ENCODE measurements at places on chromosomes 13 and 19.

- no peak for DNase-seq
Measured at GRCh38 chr13:34303346-34303745, 485.4 kb downstream of the RFC3 start.

DNA sequence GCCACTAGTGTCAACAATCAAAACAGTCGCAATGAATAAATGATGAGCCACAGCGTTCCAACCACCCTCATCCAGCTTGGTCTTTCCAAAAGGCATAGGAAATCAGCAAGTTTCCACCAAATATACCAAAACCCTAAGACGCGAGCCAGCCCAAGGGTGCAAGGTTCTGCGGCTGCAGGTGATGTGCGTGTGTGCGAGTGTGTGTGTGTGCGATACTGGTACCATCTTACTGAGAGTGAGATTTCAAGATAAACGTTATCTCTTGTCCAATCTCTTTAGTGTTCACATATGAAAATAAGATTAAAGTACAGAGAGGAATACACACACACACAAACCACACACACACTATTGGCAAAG, 895 bp upstream of the TRPC4 start:
- no peak for DNase-seq

GRCh38 chr19:44303976-44304568, 753 bp downstream of the ZNF235 start:
- DNase-seq = peak; percentile 73

- DNase-seq = peak; percentile 77
Measured at GRCh38 chr19:49142866-49143335, 12.3 kb downstream of the HRC start.

- peak; percentile 34 for DNase-seq
Measured at GRCh38 chr13:34750078-34750931, 191.8 kb upstream of the NBEA start.

GRCh38 chr13:65540175-65540574, 1690.0 kb downstream of the PCDH9 start:
- DNase-seq = peak; percentile 0

GRCh38 chr13:24261566-24261965, 47.8 kb upstream of the C1QTNF9 start:
- no peak for DNase-seq

DNA sequence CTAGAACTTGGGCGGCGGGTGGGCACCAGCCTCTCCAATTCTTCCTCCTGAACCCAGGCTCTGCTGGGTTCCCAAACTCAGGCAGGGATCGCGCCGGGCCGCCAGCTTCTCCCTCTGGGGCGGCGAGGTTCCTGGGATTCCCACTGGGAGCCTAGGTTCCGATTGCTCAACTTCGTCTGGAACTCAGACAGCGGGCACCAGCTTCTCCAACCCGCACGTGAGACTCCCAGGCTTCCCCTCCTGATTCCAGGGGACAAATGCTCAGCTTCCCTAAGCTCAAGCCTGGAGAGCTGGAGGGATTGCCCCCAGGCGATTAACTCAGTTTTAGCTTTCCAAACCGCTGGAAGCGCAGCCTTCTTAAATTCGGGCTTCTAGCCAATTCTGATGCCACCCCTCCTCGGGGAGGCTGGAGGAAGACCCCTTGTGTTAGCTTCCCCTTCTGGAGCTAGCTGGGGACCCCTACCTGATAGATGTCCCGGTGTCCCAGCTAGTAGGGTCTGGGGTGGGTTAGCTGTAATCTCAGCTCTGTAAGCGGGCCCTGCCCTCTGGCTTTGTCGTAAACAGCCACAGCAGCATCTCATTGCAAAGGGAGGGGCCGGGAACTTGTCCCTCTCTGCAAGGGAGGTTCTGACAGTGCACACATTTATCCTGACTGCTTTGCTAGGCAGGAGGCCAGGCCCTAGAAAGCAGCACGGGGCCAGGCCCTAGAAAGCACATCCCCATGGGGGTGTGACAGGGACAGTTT, 671 bp downstream of the MCOLN1 start:
- peak; percentile 18 for DNase-seq

- DNase-seq = no peak
Measured at GRCh38 chr19:35553385-35554000, 8.1 kb downstream of the TMEM147 start.

DNA sequence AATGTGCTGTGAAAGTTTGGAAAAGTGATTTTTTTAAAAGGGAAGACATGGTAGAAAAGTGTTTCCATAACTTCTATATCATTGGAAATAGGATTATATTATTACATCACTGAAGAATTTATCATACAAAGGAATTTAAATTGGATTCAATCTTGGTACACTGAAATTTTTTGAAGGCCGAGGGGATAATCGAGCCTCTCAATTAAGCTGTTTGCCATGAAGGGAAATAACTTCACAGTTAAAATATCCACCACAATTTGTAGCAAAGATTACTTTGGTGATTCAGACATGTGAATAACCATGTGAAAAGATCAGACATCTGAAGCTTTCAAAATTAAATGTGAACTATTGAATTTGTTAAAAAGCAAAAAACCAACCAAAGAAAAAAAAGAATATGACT, 215.3 kb downstream of the KLF5 start:
- DNase-seq = peak; percentile 6

Measured in M059J (cell line).